Eye (tissue), 1 donor: ENCODE measurements at places on chromosomes 1 and 21.

DNA sequence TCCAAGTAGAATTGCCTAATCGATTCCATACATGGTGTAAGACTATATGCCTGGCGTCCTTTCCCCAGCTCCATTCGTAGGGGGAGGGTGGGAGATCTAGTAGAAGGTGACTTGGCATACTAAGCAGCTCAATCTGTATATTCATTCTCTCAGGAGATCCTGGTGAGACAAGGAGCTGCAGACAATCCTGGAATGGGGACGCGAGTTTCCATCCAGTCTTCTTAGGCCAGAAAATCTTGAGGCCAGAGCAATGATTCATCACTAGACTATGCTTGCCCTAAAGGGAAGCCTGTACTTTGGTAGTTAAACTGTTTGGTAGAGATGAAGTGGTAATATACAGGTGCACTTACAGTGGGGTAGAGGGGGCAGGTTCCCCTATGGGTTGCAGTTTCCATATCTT is 468.7 kb downstream of the ADGRL2 start:
- peak; percentile 62 for DNase-seq

- DNase-seq: no peak
Observed at GRCh38 chr1:2197707-2198165, 3.2 kb upstream of the FAAP20 start.

DNA sequence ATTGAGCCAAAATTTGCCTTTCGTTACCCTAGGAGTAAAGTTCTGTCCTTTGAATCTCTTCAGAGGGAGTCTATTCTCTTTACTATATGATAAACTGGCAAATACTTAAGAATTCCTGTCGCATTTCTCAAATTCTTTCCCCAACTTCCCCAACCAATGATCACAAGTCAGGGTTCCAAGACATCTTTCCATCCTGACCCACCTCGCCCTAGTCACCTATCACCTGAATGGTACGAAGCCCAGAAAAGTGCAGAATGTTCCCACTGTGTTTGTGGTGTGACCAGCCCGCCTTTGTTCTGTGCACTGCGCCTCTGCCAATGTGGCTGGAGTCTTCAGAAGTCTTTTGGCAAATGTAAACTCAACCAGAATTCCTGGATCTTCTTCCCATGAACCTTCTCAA is 132.5 kb downstream of the RNF220 start:
- no peak for DNase-seq

DNA sequence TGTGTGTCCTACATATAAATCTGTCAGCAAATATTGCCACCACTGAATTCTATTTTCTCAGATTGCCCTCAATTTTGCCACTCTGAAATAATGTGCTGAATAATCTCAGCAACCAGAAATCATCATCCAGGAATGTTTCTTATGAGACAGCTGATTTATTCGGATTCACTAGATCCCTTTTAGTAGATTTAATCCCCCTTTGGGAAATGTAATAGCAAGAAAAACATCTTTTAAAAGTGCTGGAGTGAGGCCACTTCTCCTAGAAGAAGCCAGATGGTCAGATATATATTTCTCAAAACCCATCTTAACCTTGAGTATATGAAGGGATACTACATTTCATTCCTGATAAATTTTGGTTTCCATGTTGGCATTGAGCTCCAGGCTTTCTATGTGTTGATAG is 327.7 kb downstream of the SMYD3 start:
- no peak for DNase-seq

DNA sequence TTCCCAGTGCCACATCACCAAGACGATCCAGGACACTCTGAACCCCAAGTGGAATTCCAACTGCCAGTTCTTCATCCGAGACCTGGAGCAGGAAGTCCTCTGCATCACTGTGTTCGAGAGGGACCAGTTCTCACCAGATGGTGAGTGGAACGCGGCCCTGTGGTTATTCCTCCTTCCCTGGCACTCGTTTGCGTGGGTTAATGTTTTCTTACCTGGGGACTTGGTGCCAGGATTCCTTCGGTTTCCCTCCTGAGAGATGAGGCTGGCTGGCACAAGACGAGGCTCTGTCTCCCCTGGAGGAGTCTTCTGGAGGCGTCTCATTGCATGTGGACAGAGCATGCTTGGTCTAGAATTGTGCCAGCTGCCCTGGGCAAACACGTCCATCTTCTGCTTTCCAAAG is 29.3 kb downstream of the ATP5PO start:
- no peak for DNase-seq

DNA sequence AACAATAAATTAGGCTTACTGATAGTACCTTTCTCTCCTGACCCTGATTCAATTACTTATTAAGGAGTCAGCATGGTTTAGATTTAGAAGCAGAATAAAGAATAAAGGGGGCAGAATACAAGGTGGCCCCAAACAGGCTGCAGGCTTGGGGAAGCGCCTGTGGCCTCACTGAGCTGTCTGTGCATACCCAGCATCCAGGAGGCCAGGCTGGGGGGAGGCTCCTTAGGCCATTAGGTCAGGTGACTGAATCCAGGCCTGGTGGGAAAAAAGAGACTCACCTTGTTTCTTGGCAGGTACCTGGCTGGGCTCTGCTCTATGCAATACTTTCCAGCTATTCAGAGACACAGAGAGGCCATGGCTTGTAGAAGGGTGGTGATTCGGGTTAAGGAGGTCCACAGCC is 38.8 kb downstream of the PGBD5 start:
- no peak for DNase-seq

DNA sequence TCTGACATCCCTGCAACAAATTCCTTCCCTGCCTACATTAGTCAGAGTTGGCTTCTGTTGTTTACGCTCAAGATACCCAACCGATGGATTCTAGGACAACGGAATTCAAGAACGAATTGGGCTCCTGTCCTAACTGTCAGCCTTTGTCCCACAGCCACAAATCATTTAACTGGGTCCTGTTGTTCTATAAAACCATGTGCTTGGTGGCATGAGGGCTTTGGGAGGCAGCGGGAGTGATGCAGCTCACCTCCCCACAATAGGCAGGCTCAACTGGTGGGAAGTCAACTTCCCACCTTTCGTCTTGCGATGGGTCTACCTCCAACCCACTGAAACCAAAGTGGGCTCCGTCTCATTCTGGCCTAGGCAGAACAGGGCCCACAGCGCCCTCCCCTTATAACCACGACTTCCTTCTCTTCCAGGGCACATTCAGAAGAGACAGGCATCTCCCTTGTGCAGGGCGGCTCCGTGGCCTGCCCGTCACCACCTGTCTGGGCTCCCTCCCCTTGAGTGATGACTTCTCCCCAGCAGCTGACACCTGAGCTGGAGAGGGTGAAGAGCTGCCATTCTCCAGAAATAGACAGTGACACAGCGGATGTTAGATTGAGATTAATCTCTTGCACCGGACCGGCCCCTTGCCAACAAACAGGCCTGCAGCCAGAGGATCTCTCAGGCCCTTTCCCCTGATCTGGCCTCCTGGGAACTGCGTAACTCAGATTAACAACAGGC is 26.5 kb downstream of the LRRC38 start:
- no peak for DNase-seq

- no peak for DNase-seq
Observed at GRCh38 chr1:200316148-200316803, 93.6 kb downstream of the ZNF281 start.

DNA sequence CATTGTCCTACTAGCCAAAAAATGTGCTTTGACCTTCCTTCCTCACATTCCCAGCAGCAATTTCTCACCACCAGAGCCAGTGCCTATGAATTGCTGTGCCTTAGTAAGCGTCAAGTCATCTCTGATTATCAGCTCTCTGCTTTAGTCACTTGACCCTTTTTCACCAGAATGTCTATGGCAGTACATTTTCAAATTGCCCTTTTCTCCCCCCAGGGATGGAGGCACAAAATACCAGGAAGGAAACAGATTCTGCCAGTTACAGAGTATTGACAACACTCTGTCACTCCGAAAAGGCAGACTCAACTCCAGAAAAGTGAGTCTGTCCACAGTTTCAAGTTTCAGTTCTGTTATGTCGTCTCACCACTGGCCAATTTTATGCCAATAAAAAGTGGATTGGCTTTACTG is 167.4 kb downstream of the TNFSF18 start:
- DNase-seq: no peak

DNA sequence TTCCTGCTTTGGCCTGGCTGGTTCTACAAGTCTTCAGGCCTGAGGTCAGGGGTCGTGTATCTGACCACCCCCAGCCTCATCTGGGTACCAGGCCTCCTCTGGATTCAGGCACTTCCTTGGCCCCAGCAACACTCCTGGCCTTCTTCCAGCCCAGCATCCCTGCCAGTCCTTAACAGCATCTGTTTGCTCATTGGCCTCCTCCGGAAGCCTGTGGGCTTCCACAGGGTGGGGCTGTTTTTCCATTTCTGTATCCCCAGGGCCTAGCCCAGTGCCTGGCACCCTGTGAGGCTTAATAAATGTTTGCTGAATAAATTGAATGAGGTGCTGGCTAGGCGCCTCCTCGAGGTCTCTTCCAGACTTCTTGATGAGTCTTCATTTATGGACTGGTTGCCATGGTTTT is 21.5 kb upstream of the GPR37L1 start:
- no peak for DNase-seq

DNA sequence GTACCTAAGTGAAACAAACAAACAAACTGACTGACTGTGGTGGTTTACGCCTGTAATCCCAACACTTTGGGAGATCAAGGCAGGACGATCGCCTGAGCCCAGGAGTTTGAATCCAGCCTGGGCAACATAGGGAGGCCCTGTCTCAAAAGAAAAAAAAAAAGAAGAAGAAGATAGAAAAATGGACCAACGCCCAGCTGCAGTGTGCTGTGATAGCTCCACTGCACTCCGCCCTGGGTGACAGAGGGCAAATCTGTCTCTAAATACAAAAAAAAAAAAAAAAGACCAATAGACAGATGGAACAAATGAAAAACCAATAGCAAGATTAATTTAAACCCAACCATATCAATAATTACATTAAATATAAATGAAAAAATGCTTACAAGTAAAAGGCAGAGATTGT is 13.9 kb downstream of the AKR7A3 start:
- no peak for DNase-seq

- DNase-seq: no peak
Observed at GRCh38 chr1:22712502-22713271, 2.0 kb downstream of the EPHB2 start.

DNA sequence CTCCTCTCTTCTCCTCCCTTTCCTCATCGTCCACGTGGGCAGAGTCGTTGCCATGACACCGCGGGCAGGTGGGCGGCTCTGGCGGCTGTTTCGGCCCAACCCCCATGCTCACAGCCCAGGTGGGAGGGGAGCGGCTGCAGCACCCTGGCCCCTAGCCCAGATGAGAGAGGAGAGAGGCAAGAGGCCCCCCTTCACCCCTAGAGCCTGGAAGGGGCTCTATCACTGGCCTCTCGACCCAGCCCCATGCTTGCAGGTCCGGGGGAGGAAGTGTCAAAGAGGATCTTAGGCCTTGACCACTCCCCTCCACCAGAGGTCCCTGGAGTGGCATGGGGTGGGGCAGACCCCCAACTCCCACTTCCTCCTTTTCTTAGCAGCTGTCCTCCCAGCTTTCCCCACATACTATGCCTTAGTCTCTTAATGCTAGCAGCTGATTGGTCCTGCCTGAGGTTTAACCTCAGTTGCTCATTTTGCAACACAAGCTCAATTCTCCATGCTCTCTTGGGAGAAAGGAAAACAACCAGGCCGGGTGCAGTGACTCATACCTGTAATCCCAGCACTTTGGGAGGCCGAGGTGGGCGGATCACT is 10.4 kb downstream of the DLGAP3 start:
- DNase-seq: peak; percentile 62

DNA sequence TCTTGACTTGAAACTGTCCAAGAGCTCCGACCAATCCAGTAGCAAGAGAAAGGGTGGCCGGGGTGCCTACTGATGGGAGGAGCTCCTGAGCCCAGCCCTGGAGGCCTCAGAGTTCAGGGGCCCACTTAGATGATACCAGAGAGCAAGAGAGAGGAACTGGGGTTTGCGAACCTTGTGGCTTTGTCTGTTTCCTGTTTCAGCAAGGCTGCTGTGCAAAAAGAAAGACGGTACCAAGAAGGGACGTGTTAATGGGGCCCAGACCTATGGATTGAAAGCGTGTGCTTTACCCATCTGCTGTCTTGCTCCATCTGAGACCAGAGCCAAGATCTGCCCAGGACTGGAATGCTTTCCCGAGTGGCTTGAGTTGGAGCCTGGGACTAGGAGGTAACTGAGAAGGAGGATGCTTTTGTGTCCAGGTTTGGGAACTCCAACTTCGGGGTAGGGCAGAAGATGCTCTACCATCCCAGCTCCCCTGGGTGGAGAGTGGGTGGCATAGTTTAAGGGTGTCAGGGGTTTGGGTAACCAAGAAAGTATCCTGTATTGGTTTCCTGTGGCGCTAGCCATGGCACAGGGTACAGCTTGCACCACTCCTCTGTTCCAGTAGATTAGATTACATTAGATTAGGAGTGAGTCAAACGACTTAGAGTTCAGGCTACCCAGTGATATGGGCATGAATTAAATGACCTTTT is at the start of gene TRAF3IP3:
Gene TRAF3IP3, plus strand, starts transcription at position 128 of the 689 bp plus-strand sequence. CDS start 3,987 bp downstream, outside the sequence.
- DNase-seq: no peak
